ENCODE measurements at places on chromosomes 3 and 15.

DNA sequence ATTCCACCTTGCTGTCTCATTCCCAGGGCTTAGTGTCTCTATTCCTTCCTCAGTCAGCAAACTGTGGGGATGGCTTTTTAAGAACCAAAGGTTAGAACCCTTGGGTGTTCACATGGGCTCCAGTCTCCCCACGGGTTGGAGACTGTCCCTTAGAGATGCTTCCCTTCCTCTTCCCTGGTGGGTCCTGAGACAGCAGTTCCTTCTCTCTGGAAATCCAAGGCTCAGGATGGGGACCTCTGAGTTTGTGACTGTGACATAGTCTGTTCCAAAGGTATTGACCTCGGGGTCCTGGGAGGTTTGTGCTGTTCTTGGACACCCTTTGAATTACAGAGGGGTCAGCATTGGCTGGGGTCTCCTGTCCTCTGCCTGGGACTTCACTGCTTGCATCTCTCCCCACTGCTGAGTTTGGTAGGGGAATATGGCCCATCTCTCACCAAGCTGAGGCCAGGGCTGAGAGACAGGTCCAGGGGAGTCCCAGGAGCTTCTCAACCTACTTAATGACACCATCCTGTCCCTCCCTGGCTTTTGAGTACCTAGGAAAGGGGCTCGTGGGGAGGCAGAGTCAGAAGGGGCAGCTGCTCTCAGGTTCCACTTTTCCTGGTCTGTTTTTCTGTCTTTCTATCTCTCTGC is 1.5 kb downstream of the GRM2 start:
- DNase-seq: no peak

- DNase-seq: no peak
Observed at GRCh38 chr3:58622892-58623291, 43.7 kb downstream of the FAM3D start.

- DNase-seq: no peak
Observed at GRCh38 chr15:39778021-39778420, 4.6 kb downstream of the FSIP1 start.

- no peak for DNase-seq
Observed at GRCh38 chr3:174202561-174202960, 656.6 kb upstream of the NAALADL2 start.

DNA sequence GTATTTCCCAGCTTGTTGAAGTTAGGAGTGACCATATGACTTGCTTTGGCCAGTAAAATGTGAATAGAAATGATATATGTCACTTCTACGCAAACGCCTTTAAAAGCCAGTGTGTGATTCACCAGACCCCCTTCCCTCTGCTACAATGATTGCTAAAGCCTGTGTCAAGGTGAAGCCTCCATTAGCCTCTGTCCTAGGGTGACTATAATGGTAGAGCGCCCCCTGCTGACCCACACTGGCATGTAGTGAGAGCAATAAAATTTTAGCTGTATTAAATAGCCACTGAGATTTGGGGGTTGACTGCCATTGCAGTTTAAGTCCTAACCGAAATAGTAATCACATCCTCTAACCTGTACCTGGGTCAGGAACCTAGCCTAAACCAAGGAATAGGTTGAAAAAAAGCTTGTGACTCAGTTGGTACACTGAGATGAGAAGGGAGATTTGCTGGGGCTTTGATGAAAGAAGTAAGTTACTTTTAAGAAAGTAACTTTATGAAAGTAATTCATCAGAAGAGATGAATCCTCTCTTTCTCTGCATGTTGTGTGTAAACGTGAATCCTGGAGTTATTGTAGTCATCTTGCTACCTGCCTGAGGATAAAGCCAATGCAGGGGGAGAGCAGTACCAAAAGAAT is 52.6 kb downstream of the GTF2E1 start:
- DNase-seq: peak; percentile 84

- no peak for DNase-seq
Observed at GRCh38 chr3:143595456-143596077, 252.7 kb downstream of the SLC9A9 start.

GRCh38 chr3:115099134-115099985 is 47.7 kb downstream of the ZBTB20 start:
- DNase-seq: no peak

DNA sequence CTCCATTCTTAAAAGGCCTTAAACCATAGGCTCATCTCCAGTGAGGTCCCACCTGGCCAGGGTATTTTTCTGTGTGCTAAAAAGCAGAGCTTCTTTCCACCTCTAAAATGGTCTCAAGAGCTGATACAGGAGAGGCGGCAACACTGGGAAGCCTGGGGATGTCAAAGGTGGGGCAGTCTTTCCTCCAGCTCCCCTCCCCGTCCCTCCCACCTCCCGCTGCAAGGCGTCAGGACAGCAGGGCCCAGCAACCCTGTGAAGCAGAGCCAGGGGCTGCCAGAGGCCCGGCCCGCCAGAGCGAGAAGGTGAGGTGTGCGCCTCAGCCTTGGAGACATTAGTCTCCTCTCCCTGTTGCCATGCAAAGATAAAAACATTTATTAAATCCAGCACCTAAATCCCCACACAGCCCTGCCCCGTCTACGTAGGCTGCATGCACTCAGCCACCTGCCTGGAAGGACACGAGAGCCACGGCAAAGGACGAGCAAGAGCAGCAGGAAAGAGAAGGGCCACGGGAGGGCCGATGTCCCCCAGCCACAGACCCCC is 75.6 kb downstream of the FAM174B start:
- no peak for DNase-seq

DNA sequence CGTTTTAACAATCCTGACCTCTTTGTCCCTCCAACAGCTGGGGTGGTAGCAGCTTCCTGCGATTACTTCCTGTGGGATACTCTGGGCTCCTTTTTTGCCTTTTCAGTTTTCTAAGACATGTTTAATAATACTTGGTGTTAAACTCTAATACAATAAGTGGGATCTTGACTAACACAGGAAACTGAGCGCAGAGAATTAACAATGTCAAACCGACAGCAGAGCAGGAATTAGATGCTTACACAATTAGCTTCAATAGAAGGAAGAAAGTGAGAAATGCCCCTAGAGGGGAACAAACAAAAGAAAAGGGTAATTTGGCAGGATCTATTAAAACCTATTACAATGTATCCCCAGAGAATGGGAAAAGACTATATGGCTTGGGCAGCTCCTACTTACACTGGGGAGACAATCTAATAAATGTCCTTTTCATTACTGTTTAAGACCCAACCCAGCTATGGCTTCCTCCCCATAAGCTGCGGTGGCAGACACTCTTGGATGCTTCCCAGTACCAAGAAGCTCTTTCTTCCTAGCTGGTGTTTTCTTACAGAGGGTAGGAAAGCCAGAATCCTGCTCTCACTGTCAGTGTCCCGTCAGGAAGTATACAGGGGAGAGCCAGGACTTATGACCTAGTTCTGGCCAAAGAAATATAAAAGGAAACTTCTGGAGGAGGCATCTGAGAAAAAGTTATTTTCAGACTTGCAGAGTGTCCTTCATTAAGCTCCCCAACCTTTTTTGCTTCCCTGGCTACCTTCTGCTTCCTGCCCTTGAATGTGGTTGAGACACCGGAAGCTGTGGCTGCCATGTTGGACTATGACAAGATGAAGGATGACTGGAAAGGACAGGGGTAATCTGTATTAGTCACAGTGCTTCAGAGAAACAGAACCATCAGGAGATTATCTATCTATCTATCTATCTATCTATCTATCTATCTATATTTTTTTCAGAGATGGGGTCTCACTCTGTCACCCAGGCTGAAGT is 194.1 kb upstream of the KBTBD8 start:
- DNase-seq: no peak

GRCh38 chr3:177528306-177529070 is 331.2 kb upstream of the TBL1XR1 start:
- no peak for DNase-seq

GRCh38 chr15:56040081-56041035 is 46.9 kb upstream of the NEDD4 start:
- DNase-seq: no peak

GRCh38 chr15:88331291-88331690 is 74.8 kb upstream of the NTRK3 start:
- DNase-seq: no peak

DNA sequence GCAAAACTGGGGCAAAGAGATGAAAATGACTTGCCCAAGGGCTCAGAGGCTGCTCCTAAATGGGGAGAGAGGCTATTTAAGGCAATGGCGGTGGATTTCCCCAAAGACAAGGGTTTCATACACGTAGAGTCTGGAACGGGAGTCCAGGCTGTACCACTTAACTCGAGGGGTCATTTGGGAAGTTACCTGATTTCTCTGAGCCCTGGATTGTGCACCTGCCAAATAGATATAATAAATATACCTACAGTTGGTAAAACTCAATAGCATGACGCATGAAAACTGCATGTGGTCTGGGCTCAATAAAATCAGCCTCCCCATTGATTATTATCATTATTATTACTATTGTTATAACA is 1.3 kb upstream of the ITPR1 start:
- no peak for DNase-seq

- no peak for DNase-seq
Observed at GRCh38 chr3:7393944-7394605, 533.2 kb downstream of the GRM7 start.

- DNase-seq: no peak
Observed at GRCh38 chr3:127776347-127776746, 46.0 kb downstream of the MGLL start.

- DNase-seq: no peak
Observed at GRCh38 chr15:61839546-61839945, 220.7 kb downstream of the VPS13C start.

- DNase-seq: no peak
Observed at GRCh38 chr3:175489406-175489805, 630.3 kb downstream of the NAALADL2 start.

DNA sequence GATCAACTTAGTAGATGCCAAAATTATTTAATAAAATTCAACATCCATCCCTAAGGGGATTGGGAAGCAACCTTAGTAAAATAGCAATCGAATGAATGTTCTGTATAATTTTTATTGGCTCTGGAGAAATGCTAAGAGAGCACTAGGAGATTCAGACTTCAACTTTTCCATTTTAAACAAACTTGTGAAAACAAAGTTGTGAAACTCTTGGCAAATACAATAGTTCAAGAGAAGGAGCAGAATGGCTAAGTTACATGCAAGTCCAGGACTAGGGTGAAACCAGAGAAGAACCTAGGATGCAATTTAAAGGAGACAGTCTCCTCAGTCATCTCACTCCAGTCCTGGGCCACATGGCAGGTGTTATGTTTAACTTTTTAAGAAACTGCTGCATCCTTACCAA is 16.7 kb upstream of the ZNF280D start:
- DNase-seq: no peak

DNA sequence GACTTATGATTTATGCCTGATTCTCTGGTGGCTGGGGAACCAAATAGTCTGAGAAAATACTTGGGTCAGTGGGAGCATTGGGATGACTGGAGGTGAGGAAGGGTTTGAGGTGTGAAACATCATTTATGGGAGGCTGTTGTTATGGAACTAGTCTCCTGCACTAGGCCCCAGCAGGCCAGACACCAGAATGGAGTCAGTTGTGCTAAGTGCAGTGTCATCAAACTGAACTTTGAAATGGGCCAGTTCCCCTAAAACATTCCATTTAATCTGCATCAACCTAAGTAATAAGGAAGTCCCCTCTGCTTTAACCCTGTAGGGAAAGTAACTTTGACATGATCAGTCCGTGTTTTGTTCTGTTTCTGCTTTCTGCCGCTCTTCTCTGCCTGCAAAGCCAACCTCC is 44.9 kb upstream of the KLHL25 start:
- DNase-seq: no peak

DNA sequence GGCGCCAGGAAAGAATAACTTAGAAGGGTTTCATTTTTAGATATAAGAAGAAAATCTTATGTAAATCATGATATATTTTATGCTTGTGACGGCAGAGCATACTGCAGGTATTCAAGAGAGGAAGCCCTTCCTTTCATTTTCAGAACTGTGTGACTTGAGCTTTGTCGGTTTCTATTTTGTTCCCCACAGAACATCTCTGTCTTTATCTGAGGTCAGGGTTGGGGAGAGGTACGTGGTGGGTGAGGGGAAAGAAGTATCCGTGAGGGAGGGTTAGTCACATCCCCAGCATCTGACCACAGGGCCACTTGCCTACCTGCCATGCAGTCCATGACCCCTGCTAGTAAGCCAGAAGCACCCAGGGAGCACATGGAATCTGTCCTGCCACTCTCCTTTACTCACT is 126.5 kb downstream of the DGKG start:
- no peak for DNase-seq

GRCh38 chr3:10177737-10178136 is 13.0 kb downstream of the IRAK2 start:
- no peak for DNase-seq

GRCh38 chr3:77394046-77394445 is 354.1 kb downstream of the ROBO2 start:
- DNase-seq: no peak

- no peak for DNase-seq
Observed at GRCh38 chr3:9682096-9682495, 21.5 kb upstream of the CPNE9 start.

DNA sequence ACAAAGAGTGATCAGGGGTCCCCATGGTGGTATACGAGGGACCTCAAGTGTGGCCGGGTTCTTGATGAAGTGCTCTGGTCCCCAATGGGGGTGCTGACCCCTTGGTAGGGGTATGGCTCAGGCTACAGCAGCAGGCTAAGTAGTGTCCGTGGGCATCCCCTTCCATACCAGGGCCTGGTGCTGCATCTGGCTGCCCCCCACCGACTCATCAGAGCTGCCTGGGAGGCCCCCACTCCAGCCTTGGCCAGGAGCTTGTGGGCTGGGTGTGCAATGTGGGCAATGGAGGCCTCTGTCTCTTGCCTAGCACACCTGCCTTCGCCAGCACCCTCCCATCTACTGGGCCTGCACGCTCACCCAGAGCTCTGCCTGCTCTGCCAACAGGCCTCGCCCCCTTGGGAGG is 59.0 kb upstream of the SEC13 start:
- no peak for DNase-seq

GRCh38 chr15:34043391-34043790 is 4.4 kb upstream of the AVEN start:
- DNase-seq: no peak

- DNase-seq: no peak
Observed at GRCh38 chr3:189027626-189028155, 144.1 kb upstream of the TPRG1 start.

- no peak for DNase-seq
Observed at GRCh38 chr3:196867155-196867506, 589 bp upstream of the SENP5 start.

DNA sequence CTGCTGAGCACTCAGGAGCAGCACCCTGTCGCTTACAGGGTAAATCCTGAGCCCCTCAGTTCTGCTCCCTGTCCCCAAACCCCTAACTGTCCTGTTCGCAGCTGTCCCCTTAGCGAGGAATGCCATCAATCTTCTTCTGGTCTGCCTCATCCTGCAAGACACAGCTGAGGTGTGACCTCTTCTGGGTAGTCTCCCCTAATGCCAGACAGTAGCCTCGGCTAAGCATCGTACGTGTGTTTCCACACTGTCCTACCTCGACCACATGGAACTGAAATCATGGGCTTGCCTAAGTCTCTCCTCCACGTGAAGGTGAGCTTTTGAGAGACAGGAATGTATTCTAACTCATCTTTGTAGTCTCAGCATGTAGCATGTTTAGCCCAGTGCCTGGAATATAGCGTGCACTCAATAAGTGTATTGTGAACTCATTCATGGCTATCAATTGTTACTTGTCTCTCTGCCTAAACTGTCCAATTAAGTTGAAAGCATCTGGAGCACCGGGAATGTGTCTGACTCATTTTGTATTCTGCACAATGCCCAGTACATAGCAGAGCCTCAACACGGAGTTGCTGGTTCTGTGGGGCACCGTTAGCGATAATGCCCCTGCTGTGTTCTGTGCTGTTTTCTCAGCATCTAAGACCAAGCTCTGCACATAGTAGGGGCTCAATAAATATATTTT is 90.2 kb downstream of the HES1 start:
- DNase-seq: no peak

- no peak for DNase-seq
Observed at GRCh38 chr3:39295184-39295775, 15.4 kb upstream of the CX3CR1 start.

GRCh38 chr15:51866751-51867150 is 37.3 kb downstream of the TMOD3 start:
- no peak for DNase-seq
